ENCODE measurements at places on chromosomes 7 and 10.

GRCh38 chr10:112715581-112715980 is 234.5 kb upstream of the TCF7L2 start:
- no peak for DNase-seq

GRCh38 chr10:61786728-61787127 is 114.8 kb upstream of the ARID5B start:
- no peak for DNase-seq

- no peak for DNase-seq
These were observed 339.8 kb downstream of the SEMA3D start for GRCh38 chr7:84847038-84847437.

GRCh38 chr10:92550924-92551323 is 23.0 kb downstream of the IDE start:
- no peak for DNase-seq

GRCh38 chr7:40348126-40348728 is 213.4 kb downstream of the SUGCT start:
- DNase-seq = no peak

- DNase-seq = no peak
These were observed 285.2 kb upstream of the FZD8 start for GRCh38 chr10:35927341-35927740.

- peak; percentile 36 for DNase-seq
These were observed 54.5 kb downstream of the WAC start for GRCh38 chr10:28587270-28587969.

Measured in right lung (tissue), 10 donors.